Neural crest cell (in vitro differentiated cells): ENCODE measurements at places on chromosomes 6 and 20. TPM values are rescaled to one million over a fixed set of nuclear protein-coding genes. Genes with fewer than 3 reads are reported as not detected.

The CALHM6 gene
- 1.3 and 4.6 TPM in 2 replicates for total RNA-seq

The ASIP gene
- total RNA-seq, result not detected in 2 replicates

The CGA gene
- not detected in 2 replicates for total RNA-seq

The RAET1L gene
- total RNA-seq, result not detected in 2 replicates

The MUC22 gene
- total RNA-seq, result not detected in 2 replicates

The SLC35D3 gene
- not detected in 2 replicates for total RNA-seq

The RIPOR3 gene
- total RNA-seq, result 0.43 and 0.44 TPM in 2 replicates

The CST5 gene
- not detected in 2 replicates for total RNA-seq

GRCh38 chr6:150527100-150527499 lies 72.6 kb upstream of the PLEKHG1 start:
- no peak for DNase-seq

DNA sequence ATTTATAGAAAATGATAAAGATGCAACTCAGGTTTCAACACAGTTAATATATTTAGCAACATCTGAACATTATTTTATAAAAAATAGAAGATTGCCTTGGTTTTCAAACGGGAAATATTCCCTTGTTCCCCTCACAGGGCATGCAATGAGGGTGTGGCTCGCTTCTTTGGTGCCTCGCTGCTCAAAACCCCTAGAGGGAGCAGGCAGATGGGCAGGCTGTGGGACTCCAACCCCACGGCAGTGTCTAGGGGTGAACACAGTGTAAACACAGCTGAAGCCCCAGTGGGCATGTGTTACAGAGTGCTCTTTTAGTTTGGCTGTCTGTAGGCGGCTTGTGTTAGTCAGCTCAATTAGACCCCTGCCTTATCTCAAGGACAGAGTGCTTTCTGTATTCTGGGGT lies 560.8 kb upstream of the IMPG1 start:
- peak; percentile 13 for DNase-seq

DNA sequence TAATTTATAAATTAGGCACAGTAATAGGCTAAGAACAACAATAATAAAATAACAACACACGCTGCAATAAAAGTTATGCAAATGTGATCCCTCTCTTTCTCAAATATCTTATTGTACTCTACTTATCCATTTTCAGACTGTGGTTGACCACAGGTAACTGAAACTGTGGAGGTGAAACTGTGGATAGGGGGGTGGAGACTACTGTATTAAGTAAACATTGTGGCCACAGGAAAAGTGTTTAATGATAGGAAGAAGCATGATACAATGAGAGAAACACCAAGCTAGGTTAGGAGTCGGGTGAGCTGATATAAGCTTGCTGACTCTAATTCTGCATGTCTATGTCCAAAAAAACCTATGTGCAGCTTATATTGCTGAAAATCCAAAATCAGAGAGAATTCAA lies 23.0 kb downstream of the NHLRC1 start:
- no peak for DNase-seq

DNA sequence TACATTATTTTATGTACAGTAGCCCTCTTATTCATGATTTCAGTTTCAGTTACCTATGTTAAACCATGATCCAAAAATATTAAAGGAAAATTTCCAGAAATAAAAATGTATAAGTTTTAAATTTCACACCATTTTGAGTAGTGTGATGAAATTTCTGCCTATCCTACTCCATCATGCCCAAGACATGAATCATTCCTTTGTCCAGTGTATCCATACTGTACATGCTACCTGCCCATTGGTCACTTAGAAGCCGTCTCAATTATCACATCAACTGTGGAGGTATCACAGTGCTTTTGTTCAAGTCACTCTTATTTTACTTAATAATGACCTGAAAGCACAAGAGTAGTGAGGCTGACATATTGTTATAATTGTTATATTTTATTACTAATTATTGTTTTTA lies 32.3 kb upstream of the PLCB4 start:
- DNase-seq, result no peak

- no peak for DNase-seq
Measured at GRCh38 chr6:134627707-134628106, 309.8 kb upstream of the SGK1 start.

DNA sequence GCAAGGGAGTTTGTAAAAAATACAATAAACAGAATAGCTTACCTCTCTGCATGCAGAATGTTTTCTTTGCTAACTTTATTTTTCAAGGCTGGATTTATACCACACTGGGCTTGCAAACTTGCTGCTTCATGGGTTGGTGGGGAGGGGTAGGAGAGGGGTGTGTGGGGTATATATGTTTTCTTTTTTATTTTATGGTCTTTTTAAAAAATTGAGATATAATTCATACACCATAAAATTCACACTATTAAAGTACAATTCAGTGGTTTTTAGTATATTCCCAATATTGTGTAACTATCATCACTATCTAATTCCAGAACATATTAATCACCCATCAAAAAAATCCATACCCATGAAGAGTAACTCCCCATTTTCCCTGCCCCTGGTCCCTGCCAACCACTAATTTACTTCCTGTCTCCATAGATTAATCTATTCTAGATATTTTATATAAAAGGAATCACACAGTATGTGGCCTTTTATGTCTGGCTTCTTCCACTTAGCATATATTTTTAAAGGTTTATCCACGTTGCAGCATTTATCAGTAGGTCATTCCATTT lies 14.3 kb upstream of the TRPC4AP start:
- no peak for DNase-seq

- no peak for DNase-seq
Measured at GRCh38 chr6:136501096-136501495, 49.1 kb downstream of the MAP7 start.

DNA sequence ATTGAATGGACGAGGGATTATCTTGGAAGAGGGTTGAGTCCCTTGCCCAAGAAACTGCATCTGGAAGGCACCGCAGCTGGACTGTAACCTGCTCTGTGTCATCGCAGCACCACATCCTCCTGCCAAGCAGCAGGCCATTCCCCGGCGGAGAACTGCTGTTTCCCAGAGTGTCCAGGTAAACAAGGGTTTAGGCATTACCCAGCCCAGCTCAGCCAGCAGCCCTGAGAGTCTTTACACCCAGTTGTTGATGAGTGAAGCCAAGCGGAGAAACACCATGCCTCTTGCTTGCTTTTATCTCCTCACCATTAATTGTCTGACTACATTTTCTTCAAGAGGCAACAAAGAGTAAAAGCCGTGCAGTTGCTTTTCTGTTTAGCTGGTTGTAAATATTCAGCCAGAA lies 104.1 kb downstream of the CDH4 start:
- no peak for DNase-seq

- DNase-seq, result no peak
Measured at GRCh38 chr6:55277646-55278045, 49.6 kb upstream of the GFRAL start.

GRCh38 chr6:7697820-7698623 lies 27.9 kb upstream of the BMP6 start:
- DNase-seq, result no peak

DNA sequence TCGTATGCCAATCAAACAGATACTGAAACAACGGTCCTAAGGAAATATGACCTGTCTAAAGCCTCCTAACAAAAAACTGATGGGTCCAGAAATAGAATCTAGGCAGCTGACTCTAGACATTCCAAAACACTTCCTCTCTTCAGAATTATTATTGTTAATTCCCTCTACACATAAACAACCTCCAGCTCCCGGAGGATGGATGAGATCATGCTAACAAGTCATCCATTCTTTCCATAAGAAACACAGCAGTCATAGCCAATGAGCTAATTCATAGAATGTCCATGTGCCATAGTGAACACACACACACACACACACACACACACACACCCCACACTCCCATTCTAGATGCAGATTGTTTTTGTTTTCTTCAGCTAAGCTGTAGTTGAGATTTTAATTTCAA lies 44.3 kb downstream of the HDGFL1 start:
- DNase-seq, result no peak

DNA sequence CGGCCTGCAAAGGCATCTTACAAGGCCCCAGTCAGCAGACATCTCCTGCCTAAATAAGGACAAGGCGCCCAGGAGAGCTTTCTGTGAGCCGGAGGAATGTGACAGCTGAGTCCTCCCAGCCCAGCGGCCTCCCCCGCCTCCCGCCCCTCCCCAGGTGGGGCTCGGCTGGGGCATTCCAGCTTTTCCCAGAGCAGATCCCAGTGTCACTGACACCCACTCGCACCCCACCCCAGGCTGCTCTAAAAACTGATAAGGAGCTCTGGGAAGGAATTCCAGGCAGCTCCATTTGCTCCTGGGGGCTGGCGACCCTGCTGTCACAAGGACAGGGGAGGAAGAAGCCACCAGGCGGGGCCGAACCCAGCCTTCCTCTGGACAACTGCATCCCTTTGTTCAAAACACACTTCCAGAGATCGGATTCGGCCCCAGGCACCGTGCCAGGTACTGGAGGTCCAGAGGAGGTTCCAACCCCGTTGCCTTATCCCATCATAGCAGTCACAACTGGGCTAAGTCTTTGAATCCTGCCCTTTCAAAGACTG lies 49.7 kb downstream of the JPH2 start:
- no peak for DNase-seq

GRCh38 chr6:130162421-130162820 lies 60.3 kb downstream of the SAMD3 start:
- no peak for DNase-seq

DNA sequence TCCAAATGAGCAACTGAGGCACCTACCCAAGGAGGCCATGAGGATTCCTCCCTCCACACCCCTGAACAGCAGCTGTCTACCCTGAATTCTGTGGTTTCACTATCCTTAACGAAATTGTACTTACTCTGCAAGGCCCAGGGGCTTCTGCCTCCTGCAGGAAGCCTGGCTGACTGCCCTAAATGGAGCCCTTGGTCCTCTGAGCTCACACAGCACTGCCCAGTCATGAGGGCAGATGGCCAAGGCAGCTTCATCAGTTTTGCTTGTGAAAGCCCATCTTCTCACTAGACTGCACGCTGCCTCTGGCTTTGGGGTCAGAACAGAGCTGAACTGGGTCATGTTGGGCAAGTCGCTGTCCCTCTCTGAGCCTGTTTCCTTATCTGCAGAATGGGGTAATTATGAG lies 26.4 kb upstream of the SIRPA start:
- DNase-seq, result no peak
